Esophagus squamous epithelium (tissue), 5 donors: ENCODE measurements at places on chromosomes 16 and 17.

DNA sequence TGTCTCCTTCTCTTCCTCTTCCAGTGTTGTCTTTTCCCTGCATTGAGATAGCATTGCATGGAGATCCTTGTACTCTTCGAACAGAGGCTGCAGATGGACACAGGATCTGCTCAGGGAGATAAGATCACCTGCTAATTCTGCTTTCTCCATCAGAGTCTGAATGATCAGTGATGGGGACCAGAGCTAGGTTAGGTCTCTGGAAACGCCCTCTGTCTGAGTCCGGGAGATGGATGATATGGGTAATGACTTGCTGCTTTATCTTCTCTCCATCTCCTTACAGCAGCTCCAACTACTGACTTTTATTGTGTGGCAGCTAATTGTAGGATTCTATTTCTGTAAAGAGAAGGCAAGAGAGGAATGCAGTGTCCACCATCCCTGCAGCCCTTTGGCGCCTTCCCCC lies 435.6 kb downstream of the WWOX start:
- DNase-seq = no peak

GRCh38 chr17:27816946-27817345 lies 16.6 kb upstream of the NOS2 start:
- no peak for DNase-seq

- no peak for DNase-seq
Observed at GRCh38 chr16:67966549-67967182, 1.8 kb downstream of the SLC12A4 start.

GRCh38 chr17:29111816-29112499 lies 68.2 kb downstream of the MYO18A start:
- DNase-seq = no peak

GRCh38 chr17:83126275-83126811 lies 46.9 kb downstream of the METRNL start:
- DNase-seq = no peak

DNA sequence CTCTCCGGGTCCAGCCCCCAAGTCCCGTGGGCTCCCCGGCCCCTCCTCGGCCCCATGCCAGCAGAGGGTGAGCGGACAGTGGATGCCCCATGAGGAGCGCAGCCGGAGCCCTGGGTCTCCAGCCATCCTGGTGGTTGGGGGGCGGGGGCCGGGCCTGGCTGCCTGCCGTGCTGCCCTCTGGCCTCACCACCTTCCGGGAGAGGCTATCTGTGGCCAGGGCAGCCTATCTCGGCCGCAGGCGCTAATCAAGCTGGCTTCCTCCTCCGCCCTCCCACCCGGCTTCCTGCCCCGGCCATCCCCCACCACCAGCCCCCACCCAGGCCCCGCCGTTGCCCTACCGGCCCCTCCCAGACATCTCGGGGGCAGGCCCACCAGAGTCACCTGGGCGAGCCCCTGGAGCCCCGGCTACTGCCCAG lies 46.8 kb downstream of the ZFPM1 start:
- no peak for DNase-seq

GRCh38 chr17:82907797-82908542 lies 68.1 kb upstream of the ZNF750 start:
- DNase-seq = no peak

DNA sequence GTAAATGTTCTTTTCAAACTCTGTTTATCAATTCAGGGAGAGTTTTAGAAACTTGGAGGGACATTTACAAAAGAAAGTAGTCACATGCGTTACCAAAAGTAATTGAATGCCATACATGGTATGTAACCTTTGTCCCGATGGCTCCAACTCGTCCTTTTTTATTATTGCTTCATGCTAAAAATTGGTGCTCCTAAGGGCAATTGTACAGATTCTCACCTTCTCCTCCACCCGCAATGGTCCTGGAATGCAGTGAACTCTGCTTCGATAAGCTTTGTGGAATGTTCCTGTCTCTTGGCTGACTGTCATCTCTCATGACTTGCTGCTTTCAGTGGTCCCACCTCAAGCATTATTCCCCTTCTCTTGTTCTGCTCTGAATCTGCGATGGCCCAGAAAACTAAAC lies 20.9 kb downstream of the GNAO1 start:
- DNase-seq = no peak

DNA sequence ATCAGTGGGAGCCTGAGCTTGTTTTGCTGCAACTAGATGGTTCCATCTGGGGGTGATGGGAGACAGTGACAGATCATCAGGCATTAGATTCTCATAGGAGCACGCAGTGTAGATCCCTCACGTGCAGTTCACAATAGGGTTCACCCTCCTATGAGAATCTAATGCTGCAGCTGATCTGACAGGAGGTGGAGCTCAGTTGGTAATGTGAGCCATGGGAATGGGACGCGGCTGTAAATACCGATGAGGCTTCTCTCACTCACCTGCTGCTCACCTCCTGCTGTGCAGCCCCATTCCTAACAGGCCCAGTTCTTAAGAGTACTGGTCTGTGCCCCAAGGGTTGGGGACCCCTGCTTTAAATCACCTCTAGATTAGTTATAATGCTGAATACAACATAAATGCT lies 137.5 kb upstream of the PLEKHM1 start:
- DNase-seq = no peak

GRCh38 chr17:77793971-77794235 lies 164.6 kb upstream of the TNRC6C start:
- no peak for DNase-seq

GRCh38 chr17:15351925-15352324 lies 10.5 kb upstream of the TEKT3 start:
- no peak for DNase-seq

GRCh38 chr17:47678196-47678595 lies 15.8 kb upstream of the TBKBP1 start:
- DNase-seq = no peak

GRCh38 chr17:82887255-82888164 lies 47.7 kb upstream of the ZNF750 start:
- no peak for DNase-seq

DNA sequence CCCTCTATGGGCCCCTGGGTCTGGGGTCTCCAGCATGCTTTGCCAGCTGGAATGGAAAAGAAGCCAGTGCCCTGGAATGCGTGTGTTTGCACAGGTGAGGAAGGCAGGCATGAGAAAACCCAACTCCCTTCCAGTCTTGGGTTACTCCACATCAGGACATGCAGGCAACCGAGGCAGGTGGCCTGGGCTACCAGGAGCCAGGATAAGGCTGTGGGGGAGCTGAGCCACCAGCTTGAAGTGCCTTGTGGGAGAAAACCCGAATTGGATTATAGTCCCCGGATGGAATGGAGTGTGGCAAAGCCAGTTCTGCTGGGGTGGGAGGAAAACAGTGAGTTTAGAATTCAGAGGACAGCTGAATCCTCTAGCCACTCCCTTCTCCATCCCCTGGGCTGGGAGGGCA lies 7.2 kb downstream of the SRCIN1 start:
- DNase-seq = no peak

DNA sequence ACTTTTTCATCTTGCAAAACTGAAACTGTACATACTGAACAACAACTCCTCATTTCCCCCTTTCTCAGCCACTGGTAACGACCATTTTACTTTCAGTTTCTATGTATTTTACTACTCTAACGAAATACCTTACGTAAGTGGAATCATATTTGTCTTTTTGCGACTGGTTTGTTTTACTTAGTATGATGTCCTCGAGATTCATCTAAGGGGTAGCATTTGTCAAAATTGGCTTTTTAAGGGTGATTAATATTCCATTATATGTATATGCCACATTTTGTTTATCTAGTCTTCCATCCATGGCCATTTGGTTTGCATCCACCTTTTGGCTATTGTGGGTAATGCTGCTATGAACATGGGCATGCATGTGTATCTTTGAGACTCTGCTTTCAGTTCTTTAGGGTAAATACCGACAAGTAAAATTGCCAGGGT lies 10.4 kb downstream of the KPNB1 start:
- no peak for DNase-seq

DNA sequence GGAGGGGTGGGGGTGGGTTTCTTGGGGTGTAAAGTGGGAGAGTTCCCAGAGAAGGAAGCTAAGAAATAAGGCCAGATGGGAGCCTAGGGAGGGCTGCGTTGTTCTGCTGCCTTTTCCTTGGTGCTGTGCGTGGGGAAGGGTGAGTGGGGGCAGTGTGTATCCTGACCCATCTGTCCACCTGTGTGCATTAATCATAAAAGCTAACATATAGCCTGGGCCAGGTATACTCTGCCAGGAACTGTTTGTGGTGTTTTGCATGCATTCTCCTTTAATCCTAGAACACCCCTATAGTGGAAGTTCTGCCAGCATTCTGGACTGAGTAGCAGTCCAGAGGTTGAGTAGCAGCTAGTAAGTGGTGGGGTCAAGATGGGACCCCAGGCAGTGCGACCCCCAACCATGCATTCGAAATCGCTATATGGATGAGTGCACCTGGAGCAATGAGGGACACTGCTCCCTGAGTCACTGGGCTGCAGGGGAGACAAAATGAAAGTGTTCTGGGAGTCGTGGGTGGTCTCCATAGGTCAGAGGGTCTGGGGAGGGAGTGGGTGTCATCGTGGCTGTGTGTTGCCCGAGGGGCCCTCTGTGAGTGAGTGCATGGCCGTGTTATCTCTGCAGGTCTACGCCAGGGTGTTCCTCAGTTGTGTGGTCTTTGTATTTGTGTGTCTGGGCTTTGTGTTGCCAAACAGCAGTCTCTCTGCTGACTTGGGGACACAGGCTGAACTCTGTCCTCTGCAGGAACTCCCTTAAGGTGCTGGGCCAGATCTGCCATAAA lies 1.3 kb downstream of the ERBB2 start:
- DNase-seq = no peak

DNA sequence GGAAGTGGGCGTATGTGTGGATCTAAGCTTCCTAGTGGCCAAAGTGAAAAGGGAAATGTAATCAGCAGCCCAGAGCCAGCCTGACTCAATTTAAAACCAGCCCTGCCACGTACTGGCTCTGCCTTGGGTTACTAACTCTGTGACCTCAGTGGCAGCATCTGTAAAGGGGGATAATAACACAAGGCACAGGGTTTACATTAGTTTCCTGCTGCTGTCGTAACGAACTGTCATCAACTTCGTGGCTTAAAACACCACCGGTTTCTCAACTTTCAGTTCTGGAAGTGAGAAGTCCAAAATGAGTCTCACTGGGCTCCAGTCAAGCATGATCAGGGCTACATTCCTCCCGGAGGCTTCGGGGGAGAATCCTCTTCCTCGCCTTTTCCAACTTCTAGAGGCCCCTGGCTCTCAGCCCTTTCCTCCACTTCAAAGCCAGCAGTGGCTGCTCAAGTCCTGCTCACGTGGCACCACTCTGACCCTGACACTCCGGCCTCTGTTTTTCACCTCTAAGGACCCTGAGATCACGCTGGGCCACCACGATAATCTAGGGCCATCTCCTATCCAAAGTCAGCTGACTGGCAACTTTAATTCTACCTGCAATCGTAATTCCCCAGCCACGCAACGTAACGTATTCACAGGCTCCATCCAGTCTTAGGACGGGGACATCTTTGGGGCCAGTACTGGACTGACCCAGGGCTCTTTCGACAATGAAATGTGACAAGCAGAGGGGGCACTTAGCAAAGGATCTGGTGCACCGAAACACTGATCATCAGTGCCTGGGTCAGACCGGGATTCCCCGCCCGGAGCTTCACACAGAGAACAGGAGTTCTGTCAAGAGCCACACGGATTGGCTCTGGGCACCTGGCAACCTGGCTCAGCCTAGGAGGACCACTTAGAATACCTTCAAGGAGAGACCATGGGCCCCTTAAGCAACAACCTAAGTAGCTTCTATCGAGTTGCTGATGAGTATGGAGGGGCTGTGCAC lies 14.5 kb downstream of the TMC6 start:
- no peak for DNase-seq

GRCh38 chr17:2903193-2903974 lies 107.1 kb downstream of the RAP1GAP2 start:
- DNase-seq = no peak

- DNase-seq = no peak
Observed at GRCh38 chr17:13244513-13244912, 226.7 kb upstream of the ELAC2 start.

DNA sequence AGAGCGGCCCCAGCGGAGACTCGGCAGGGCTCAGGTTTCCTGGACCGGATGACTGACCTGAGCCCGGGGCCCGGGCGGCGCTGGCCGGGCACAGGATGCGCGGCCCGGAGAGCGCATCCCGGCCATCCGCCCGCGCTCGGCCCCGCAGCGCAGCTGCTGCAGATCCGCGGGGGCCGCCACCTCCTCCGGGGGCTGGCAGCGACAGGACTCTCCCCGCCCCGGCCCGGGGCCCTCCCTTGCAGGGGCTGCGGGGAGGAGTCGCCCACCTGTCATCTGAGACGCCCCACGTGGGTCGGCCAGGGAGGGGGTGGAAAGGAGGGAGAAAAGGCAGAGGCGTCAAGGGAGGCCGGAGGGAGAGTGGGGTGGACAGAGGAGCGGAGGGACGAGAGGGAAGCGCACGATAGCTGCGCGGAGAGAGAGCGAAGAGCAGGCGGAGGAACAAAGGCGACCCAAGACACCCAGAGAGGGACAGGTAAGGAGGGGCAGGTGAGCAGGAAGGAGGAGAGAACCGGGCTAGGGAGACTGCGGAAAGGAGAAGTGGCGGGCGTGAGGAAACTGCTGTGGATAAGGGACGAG lies 471 bp upstream of the PRKAR1A start:
- no peak for DNase-seq

GRCh38 chr16:57609541-57610401 lies 18.7 kb upstream of the ADGRG1 start:
- no peak for DNase-seq

GRCh38 chr16:23505671-23506605 lies 4.4 kb downstream of the GGA2 start:
- no peak for DNase-seq

GRCh38 chr16:676913-677312 lies 1.4 kb downstream of the RHBDL1 start:
- no peak for DNase-seq

DNA sequence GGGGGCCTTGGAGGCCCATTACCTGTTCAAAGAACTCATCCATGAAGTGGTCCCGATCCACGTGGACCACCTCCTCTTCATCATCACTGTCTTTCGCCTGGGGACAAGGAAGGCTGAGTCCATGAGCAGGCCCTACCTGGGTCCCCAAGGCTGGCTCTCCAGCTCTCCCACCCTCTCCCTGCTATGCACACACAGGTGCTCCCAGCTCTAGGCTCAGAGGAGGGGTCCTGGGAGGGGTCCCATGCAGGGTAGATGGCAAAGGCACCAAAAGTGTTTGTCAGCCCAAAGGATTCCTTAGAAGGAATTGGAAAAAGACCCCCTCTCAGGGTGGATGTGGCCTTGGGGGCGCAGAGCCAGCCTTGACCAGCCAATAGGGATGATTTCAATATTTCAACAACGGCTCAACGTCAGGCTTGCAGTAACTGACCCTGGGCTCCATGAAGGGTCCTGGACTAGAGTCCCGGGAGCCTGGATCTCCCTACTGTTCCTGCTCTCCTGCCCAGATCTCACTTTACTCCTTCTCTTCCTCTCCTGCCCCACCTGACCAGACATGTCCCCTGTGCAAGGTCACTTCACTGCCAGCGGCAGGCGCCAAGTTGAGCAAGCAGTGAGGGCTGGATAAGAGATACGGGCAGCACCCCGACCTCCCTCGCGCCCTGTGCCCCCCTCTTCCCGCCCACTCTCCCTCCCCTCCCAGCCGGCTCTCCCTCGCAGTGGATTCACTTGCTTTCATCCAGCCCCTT lies 8.8 kb downstream of the STX1B start:
- DNase-seq = no peak
